Gastrocnemius medialis (tissue), 4 donors: ENCODE measurements at places on chromosomes 12 and 14.
A peak's percentile ranks its signal among the peaks of the same experiment; 100 is the strongest.

DNA sequence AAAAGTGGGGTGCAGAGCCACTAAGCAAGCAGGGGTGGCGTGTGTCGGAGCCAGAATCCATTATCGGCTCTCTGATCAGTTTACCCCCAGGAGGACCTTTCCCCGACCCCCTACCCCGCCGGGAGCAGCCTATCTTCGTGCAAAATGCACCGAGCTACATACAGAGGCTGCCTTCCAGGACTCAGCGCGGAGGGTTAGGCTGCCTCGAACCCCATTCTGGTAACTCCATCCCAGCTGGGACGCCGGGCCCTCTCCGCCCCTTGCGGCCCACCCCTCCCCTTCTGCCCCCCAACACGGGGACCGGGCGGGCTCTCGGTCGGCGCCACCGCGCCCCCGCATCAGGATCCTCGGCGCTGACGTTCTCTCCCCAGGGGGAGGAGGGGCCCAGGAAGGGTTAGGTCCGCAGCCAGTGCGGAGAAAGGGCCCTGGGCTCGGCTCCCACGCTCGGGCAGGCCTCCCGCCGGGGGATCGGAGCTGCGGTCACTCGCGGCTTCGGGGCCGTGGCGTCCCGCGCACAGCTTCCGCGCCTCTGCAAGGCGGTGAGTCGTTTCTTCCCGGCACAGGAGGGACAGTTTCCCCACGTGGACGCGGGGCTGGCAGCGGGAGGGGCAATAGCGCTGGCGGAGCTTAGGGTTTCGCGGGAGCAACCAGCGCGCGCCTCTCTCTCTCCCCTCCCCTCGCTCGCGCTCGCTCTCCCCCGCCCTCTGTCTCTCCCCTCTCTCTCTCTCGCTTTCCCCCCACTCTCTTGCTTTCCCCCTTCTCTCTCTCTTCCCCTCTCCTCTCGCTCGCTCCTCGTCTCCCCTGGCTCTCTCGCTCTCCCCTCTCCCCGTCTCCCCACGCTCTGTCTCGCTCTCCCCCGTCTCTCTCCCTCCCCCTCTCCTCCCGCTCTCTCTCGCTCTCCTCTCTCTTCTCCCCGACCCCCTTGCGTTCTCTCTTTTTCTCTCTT is 12.5 kb upstream of the MAP3K9 start:
- DNase-seq = peak; percentile 22

GRCh38 chr14:96252323-96252998 is 3.5 kb upstream of the BDKRB1 start:
- no peak for DNase-seq

DNA sequence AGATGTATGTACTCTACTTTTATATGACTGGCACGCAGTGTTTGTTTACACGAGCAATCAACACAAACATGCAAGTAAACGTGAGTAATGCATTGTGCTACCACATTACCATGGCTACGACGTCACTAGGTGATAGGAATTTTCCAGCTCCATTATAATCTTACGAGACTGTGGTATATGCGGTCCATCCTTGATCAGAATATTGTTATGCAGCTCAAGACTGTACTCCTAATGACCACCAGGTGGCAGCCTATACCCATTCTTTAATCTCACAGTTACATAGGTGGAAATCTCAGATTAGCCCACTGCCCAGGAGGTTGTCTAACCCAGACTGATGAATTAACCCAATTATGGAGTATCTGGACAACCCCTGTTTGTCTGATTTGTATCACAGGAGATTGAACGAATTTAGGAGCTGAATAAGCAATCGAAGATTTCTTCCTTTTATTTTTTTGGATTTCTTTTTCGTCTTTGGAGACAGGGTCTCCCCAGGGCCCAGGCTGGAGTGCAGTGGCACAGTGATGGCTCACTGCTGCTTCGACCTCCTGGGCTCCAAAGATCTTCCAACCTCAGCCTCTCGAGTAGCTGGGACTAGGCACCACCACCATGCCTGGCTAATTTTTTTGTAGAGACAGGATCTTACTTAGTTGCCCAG is 8.7 kb upstream of the TESPA1 start:
- DNase-seq = peak; percentile 15

- no peak for DNase-seq
Observed at GRCh38 chr12:13503094-13503835, 306.7 kb downstream of the EMP1 start.

DNA sequence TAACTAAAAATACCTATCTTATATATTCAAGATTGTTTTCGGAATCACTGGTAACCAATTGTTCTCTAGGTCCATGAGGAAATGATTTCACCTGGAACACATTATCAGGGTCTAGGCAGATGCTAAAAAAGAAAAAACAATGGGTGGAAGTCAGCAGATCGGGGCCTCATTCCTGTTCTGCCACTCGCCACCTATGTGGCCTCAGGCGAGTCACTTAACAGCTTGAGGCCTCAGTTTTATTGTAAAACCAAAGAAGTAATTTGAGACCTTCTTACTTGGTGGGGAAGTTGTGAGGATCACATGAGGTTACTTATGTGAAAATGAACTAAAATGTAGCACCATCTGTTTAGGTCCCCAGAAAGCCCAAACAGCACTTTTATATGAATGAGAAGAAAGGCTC is 6.2 kb upstream of the RNASE10 start:
- DNase-seq = no peak

DNA sequence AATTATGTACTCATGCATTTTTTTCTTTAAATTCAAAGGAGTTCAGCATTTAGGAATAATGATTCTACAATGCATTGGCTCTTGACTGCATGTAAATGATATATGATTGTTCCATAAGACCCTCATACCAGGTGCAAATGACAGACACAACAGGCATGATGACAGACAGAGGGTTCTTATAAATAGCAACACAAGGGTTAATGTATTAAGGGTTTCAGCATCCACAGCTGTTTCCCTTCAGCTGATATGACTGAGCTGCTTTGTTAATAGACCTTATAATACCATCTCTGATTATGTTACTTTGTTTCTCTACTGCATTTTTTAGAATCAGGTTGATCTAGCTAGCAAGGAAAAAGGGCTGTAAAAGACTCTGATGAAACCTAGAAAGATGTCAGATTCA is 90.8 kb upstream of the TMTC2 start:
- no peak for DNase-seq

DNA sequence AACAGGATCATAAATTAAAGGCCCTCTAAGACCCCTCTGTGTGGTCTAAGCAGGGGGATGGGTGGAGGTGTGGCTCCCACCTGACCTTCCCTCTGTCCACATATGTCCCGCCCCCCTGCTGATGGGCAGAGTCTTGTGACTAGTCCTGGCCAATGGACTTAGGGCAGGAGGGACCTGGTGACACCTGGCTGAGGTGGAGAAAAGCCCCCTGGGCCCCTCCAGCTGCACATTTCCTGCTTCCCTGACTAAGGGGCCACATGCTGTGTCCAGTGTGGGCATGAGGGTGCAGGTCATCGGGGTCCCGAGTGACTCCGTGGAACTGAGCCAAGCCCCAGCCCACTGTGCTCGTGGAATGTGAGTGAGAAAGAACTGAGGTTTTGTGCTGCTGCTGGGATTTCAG is 254.7 kb downstream of the ADGRD1 start:
- no peak for DNase-seq

DNA sequence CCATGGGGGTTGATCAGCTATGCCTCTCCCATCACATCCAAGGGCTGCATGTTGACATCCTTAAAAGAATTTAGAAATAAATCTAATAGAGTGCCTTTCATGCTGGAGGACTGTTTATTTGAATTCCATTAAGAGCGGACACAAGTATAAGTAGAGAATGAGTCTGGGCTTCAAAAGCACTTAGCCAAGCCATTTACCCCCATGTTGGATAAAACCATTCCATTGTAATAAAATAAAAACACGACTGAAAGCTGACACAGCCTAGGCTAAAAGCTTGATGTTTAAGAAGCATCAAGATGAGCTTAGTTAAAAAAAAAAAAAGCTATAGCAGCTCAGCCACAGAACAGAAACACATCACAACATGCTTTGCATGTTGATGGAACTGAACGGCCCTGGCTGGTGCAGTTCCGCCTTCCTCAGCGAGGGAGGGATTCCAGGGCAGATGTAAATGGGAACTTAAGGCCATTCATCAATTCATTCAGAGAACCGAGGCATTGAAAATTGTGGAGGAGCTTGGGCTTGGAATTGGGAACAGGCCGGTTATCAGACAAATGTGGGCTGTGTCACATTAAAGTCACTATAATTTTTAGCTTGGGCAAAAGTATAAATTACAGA is 41.2 kb downstream of the TMEM132D start:
- DNase-seq = no peak

DNA sequence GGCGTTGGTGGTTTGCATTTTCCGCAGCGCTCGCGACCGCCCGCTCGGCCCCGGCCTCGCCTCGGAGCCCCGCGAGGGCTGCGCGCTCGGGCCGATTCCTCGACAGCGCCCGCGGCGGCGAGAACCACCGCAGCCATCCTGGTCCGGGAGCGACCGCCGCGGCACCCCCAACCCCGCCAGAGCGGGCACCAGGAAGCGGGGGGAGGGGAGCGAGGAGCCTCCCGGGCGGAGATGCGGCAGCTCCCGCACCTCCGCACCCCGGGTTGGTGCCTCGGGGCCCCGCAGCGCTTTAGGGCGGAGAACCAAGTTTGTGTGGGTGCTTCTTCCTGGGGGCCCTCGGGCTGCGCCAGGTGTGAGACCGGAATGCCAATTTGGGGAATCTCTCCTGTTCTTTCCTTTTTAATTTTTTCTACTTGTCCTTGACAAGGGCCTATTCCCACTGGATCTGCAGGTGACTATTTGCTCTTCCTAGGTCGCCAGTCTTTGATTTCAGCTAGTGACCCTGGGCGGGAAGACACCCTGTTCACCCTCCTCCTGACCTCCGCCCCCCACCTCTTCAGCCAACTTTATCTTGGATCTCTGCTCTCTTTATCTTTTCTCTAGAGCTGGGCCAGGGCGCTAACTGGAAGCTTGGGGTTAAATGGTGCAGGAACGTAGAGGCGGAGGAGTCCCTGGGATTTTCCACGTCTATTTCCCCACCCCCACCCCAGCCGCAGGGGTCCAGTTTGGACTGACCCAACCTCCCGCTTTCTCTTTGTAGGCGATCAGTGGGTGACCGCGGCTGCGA is at the start of gene SOCS2:
Gene SOCS2 (plus strand): TSS at position 751 of the 787 bp plus-strand sequence. CDS start 223 bp downstream, outside the sequence.
- no peak for DNase-seq

GRCh38 chr12:132946246-132946820 is 9.8 kb downstream of the ZNF605 start:
- no peak for DNase-seq

DNA sequence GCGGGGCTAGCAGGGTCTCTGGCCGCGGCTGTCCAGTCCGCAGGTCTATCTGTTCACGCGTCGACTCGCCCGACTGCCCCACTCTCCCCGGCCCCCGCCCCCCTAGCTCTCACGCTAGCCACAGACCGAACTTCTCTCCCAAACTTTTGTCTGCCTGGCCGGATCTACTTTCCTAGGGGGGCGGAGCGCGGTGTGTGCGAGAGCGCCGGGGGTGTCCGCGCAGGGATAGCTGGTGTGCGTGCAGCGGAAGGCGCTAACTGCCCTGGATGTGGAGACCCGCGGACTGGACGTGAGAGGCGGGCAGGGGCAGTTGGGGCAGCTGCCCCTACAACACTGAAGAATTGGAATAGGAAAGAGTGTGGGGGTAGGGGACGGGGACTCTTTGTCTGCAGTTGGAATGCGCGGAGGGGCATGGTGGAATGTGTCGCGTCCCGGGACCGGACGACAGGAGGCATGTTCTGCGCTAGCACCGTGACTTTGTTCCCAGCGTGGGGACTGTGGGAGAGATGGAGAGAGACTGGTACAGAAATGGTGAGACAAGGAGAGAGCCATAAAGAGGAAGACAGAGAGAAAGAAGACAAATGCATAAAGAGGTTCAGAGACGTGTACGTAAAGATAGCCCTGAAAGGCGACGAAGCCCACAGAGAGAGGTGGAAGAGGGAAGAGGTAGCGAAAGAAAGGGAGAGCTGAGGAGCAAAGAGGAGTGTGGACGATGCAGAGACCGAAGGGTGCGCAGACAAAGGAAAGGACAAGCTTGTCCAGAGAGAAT is at the start of gene AJUBA:
Gene AJUBA (minus strand): TSS at position 75 of the 769 bp plus-strand sequence. CDS start 285 bp downstream, outside the sequence.
- peak; percentile 63 for DNase-seq

DNA sequence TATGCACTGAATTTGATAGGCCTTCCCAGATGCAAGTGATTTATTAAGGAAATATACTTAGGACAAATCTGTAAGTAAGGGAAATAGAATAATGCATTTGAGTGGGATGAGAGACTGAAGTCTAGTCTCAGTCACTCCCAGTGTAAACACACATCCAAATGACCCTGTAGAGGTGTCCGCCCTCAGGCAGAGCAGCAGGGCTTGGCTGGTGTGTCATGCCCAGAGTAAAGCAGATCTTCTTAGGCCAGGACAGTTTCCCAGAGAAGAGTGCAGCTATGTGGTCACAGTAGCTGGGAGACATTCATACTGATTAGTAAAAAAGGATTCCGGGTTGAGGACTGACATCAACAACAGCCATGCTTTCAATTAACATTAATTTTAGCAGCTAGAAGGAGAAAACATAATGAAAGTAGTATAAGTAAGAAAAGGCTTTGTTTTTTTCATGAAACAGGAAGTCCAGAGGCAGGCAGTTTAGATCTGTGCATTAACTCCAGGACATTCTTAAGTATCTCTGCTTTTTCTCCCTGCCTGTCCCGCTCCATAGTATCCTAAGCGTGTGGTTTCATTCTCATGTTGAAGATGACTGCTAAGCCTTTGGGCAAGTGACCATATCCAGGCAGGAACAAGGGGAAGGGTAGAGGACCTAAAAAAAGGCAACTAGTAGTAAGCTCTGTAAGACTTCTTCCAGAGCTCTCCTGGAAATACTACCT is 35.7 kb downstream of the CNTN1 start:
- no peak for DNase-seq

DNA sequence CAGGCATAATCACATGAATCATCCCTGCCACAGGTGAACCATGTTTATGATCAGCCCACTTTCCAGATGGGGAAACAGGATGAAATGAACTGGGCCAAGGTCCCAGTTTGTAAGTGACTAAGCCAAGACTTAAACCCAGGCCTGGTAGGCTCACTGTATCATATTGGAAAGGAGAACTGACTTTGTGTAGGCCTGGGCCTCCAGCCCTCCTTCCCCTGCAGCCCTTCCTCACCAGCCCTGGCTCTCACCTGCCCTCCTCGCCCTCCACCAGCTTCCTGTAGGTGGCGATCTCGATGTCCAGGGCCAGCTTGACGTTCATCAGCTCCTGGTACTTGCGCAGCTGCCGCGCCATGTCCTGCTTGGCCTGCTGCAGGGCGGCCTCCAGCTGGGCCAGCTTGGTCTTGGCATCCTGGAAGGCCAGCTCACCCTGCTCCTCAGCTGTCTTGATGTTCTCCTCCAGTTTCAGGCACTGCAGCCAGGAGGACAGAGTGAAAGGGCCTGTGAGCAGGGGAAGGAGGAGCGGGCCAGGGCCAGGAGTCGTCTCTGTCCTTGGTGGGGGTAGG is 19.8 kb downstream of the KRT80 start:
- peak; percentile 81 for DNase-seq

DNA sequence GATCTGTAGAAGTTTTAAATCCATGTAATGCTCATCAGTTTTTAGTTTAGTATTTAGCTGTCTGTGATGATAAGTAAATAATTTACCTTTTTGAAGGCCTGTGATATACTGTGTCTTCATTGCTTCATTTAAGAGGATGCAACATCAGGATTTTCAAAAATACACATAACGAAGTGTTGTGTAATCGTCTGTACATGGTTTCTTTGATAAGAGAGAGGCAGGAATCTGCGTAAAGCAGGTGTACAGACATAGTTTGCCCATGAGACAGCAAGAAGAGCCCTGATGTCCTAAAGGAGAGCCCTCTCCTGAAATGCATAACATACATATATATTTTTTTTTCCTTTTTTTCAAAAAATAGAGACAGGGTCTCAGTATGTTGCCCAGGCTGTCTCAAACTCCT is 44.8 kb downstream of the RASSF3 start:
- DNase-seq = no peak
